ENCODE measurements at places on chromosomes 4 and X.
A peak's percentile ranks its signal among the peaks of the same experiment; 100 is the strongest.

DNA sequence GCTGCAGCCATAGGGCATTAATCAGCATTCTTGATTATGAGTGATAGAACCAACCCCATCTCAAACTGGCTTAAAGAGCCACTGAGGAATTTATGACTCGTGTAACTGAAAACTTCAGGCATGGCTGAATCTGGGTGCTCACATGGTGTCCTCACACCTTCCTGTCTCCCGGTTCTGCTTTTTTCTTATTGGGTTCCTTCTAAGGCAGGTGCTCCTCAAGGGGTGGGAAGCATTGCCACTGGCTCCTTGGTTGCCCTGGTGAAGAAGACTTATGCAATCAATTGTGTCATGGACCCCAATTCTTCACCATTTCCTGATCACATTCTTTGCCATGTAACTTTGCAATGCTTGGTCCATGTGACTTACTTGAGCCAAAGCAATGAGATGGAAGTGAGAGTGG is 4.3 kb upstream of the ZCCHC4 start:
- no peak for DNase-seq

DNA sequence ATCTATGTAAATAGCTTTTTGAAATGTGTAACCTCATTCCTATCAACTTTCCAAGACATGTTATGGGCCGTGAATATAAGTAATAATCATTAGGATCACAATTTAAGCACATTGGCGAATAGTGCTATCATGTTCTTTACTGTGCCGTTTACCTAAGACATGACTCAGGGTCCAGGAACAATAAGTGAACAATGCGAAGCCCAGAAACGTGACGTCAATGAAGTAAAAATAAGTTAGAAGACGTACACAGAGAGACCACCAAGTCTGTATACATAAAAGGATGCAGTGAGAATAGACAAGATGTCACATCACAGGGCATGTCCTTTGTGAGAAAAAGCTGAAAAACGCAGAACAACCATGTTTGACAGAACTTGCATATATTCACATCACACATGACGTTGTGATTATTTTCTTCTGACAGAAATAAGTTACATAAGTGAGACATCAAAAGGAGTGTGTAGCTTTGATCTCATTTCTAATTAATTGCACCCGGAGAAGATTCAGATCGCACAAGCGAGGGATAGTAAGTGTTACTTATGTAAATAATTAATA is 49.4 kb upstream of the FAT1 start:
- DNase-seq = no peak

DNA sequence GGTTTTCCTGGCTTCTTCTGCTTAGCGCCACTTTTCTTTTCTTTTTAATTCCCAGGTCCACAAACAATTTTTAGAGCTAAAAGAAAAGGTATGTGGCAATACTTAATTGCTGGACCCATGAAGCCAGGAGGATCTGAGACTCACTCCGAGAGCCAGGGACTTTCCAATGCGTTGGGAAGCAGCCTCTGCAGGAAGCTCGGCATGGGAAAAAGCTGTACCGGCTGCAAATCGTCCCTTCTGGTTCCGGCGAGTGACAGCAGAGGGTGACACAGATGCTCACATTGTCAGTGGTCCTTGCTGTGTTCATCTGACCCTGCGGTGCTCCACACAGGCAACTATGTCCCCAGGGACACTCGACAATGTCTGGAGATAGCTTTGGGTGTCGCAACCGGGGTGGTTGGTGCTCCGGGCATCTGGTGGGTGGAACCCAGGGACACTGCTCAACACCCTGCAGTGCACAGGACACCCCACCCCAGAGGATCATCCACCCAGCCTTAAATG is 164.0 kb downstream of the PRKX start:
- DNase-seq = no peak

- no peak for DNase-seq
Measured at GRCh38 chrX:134661295-134661694, 3.0 kb upstream of the PLAC1 start.

GRCh38 chrX:154549766-154550165 is 2.3 kb downstream of the IKBKG start:
- DNase-seq = no peak

- no peak for DNase-seq
Measured at GRCh38 chrX:67596839-67597790, 53.3 kb downstream of the AR start.

GRCh38 chr4:103008875-103009729 is 10.4 kb downstream of the SLC9B1 start:
- peak; percentile 81 for DNase-seq

GRCh38 chr4:88756149-88756548 is 58.5 kb upstream of the NAP1L5 start:
- peak; percentile 82 for DNase-seq

- no peak for DNase-seq
Measured at GRCh38 chrX:74234818-74235217, 69.2 kb upstream of the ZCCHC13 start.

DNA sequence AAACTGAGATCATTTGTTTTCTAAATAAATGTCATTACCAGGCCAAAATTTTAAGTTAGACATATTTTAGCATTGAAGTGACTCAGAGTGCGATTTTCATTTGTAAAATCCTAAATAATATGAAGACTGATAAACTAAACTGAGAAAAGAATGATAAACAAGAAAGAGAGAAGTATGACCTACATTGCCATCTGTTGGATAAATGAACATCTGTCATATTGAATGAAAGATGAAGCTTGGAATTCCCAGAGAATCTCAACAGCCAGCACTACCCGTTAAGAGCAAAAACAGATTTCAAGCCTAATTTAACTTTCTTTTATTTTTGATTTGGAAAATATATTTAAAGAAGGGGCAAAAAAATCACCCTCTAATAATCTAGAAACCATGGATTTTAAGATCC is 591.0 kb upstream of the ATOH1 start:
- DNase-seq = peak; percentile 90

- no peak for DNase-seq
Measured at GRCh38 chr4:23979534-23979933, 89.7 kb upstream of the PPARGC1A start.

DNA sequence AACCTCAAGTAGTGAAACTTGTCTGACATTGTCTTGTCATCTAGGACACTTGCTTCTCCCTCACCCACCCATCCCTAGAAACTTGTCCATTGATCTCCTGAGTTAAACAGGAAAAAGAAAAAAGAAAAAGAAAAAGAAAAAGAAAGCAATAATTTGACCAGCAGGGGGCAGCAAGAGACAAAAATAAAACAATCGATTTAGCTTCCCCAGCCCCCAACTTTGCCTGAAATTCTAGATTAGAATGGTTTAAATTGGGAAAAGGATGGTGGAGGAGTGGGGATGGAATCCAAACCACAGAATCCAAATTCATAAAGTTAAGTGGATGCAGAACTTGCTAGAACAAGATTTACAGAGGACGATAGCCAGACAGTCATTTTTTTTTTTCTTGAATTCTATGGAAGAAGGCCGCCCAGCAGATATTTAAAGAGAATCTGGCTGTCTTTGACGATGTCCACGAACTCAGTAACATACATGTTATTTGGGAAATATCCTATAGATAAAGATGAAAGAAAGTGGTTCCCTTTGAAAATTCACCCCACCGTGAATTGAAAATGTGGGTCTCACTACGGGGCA is 282.9 kb downstream of the USP46 start:
- peak; percentile 66 for DNase-seq

DNA sequence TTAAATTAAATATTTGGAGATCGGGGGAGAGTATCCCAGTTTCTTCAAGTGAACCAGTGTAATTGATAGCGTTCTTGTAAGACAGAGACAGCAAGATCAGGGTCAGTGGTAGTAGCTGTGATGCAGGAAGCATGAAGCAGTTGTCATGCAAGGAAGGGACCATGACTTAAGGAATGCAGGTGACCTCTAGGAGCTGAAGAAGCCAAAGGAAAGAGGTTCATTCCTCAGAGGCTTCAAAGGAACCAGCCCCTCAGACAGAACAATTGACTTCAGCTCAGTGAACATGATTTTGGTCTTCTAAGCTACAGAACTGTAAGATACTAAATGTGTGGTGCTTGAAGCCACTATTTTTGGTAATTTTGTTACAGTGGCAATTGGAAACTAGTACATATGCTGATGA is 51.6 kb downstream of the GLRB start:
- no peak for DNase-seq

- DNase-seq = no peak
Measured at GRCh38 chr4:3387154-3387942, 54.4 kb upstream of the HGFAC start.

DNA sequence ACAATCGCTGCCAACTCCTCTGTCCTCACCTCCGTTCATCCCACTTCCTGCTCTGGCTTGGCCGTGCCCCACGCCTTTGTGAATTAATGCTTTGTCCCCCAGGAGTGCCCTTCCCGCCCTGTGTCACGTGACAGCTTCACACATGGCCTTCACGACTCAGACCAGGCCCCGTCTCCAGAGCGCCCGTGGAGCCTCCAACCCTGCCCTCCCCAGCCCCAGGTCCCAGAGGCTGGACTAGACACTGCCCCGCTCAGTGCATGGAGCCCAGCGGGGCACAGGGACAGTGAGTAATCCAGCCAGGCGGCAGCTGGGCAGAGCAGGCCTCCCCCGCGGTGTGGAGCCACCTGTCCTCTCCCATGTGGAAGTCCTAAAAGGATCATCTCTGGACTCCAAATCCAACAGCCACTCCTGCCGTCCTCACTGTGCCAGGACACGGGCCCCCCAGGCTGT is 7.4 kb downstream of the ADRA2C start:
- DNase-seq = peak; percentile 72

DNA sequence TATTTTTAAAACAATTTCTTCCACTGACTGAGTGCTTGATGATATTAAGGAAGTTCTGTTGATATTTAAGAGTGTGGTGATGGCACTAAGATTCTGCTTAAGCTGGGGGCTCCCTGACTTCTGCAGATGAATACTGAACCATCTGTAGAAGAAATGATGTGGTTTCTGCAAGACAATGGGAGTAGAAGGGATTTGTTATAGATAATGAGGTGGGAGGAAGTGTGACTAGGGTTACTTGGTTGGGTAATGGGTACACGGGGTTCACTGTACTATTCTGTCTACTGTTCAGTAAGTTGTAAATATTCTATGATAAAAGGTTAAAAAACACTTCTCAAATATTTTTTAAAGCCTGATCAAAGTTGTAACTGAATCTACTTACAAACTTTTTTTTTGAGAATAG is 60.9 kb upstream of the TXK start:
- DNase-seq = no peak

DNA sequence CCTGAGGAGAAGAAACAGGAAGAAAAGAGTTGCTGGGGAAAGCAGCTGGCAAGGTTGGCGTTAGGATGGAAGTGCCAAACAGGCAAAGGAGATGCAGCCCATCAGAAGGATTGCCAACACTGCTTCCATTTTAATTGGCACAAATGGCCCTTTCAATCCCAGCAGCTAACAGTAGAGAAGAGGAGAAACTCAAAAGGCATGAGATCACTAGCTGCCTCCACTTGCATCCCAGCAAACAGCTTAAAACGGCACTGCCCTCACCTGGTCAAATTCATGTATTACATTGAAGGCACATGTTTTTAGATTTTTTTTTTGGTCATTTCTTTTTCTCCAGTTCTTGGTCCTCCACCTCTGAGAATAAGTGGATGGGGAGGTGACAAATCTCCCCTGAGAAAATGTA is 14.9 kb upstream of the LOC101059915 start:
- peak; percentile 57 for DNase-seq

DNA sequence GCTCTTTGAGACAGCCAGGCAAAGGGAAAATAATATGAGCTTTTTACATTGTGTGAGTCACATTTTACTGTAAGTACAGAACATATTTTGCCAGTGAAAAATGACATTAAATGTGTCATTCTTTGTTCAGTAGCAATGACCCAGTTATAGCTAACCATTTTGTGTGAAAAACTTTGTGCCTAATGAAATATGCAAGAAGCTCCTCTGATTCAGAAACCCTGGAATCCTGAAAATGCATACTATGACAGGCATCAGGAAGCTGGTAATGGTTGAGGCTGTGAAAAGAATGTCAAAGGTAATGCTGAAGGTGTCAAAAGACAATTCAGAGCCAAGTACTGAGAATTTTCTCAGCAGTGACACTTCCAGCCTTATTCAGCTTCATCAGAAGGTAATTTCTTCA is 549.5 kb upstream of the SMIM31 start:
- no peak for DNase-seq

- no peak for DNase-seq
Measured at GRCh38 chr4:54942721-54943120, 182.7 kb downstream of the KDR start.

GRCh38 chr4:70504733-70505132 is 13.6 kb upstream of the AMTN start:
- DNase-seq = no peak

- no peak for DNase-seq
Measured at GRCh38 chrX:153821066-153821465, 9.3 kb downstream of the PDZD4 start.

DNA sequence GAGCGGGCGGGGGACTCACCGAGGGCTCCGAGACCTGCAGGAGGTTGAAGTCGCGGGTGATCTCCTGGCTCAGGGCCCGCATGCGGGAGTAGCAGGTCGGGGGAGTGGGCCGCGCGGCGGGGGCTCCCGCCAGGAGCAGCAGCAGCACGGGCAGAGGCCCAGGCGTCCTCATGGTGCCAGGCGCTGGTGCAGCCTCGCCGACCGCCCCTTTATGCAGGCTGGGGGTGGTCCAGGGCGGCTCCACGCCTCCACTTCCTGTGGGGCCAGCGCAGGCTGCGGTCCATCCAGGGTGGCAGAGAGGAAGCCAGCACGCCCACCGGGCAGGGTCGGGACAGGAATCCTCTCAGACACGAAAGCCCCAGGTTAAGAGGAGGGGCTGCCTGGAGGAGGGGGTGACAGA is at the start of gene CYTL1:
TSS of gene CYTL1 (minus strand) at position 185 of the 400 bp plus-strand sequence. CDS start at position 172, 13 bp downstream.
- DNase-seq = no peak

GRCh38 chr4:1945124-1945895 is 63.5 kb downstream of the NELFA start:
- no peak for DNase-seq

- DNase-seq = no peak
Measured at GRCh38 chr4:158777423-158778155, 8.8 kb downstream of the FNIP2 start.

GRCh38 chr4:26080870-26081628 is 167.0 kb downstream of the SMIM20 start:
- DNase-seq = no peak

GRCh38 chr4:74738464-74739143 is 55.7 kb downstream of the BTC start:
- no peak for DNase-seq

All from G401 (cell line).